SK-N-DZ (cell line): ENCODE measurements at places on chromosomes 12 and 14.
A peak's percentile ranks its signal among the peaks of the same experiment; 100 is the strongest.

- peak; percentile 44 for DNase-seq
These were observed 96.1 kb downstream of the ZFC3H1 start for GRCh38 chr12:71567537-71567936.

DNA sequence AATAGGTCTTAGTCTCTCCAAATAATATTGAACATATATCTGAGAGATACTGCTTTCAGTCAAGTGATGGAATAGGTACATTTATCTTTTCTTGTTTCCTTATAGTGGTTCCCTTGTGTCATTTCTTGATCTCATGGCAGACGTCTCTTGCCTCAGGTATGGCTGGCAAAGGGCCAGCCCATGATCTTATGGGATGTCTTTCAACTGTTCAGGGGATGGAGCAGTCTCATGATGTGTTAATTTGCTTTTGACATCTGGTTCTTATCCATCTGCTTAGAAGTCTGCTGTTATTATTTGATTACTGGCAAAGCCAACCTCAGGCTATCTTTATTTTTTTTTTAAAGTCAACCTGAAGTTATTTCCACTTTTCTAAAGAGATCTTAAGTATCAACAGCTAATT is 262.9 kb downstream of the TMEM117 start:
- DNase-seq: peak; percentile 79

DNA sequence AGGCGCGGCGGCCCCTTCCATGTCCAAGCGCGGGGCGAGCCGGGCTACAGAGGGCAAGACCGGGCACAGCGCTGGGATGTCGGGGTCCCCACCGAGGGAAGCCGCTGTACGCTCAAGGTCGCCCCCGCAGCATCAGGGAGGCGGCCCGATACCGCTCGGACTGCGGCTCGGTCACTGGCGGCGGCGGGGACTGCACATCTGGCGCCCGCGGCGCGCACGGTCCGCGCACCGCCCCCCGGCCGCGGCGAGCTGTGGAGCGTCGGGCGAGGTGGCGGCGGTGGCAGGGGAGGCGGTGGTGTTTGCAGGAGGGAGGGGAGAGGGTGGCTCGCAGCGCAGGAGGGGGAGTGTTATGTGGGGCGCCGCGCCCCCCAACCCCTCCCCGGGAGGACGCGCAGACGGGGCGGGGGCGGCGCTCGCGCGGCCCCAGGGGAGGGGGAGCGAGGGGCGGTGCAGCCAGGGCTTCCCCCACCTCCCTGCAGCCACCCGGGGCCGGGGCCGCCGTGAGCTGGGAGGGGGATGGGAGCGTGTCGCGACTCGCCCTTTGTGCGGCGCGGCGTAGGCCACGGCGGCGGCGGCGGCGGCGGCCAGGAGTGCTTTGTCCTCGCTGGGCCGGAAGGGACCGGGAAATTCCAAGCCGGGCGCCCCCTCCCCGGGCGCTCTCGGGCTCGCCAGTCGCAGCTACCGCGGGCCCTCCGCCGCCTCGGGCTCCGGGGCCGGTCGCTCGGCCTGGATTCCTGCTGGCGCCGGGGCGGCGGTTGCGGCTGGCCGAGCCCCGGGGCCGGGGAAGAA is at the start of gene NUAK1:
Gene NUAK1 (minus strand): TSS at position 322 of the 789 bp plus-strand sequence. CDS start 301 bp downstream, at position 21.
- DNase-seq: peak; percentile 84

DNA sequence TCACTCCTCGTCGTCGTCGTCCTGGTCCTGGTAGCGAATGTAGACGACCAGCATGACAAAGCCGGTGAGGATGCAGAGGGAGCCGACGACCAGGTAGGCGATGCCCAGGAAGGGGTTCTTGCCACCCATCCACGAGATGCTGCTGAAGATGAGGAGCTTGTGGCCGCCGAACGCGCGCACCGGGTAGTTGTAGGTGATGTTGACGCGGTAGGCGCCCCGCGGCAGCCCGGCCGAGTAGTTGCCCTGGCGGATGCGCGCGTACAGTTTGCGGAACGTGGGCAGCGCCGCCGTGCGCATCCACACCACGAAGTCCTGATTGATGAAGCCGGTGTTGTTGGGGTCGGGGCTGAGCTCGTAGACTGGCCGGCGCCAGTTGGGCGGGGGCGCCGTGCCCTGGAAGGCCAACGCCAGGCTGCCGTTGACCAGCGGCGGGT is 1.0 kb downstream of the TMEM30B start:
- no peak for DNase-seq

DNA sequence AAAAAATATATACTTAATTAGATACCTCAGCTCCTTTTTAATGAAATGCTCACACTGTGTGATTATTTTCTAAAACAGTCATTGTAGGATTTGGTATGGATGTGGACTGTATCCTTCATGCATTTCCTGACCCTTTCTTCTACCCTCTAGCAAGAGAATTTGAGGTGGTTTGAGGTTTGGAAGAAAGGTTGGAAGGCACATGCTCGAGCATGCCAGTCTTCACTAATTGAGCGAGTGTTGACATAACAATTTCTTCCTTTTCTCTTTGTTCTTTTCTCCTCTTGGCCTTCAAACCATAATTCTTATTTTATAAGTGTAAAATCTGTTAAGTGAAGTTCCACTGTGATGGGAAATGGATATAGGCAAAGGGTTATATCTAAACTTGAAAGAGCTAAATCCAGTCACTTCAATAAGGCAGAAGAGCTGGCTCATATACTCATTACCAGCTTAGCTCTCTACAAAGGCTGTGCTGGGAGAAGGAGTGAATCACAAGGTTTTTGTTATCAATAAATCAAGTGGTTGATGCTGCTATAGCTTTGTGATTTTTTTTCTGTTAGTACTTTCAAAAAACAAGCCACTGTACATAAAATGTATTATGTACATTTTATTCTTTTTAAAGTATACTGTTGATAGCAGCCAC is 16.2 kb upstream of the PTHLH start:
- no peak for DNase-seq

- no peak for DNase-seq
These were observed 8.1 kb downstream of the CIT start for GRCh38 chr12:119868992-119869391.

DNA sequence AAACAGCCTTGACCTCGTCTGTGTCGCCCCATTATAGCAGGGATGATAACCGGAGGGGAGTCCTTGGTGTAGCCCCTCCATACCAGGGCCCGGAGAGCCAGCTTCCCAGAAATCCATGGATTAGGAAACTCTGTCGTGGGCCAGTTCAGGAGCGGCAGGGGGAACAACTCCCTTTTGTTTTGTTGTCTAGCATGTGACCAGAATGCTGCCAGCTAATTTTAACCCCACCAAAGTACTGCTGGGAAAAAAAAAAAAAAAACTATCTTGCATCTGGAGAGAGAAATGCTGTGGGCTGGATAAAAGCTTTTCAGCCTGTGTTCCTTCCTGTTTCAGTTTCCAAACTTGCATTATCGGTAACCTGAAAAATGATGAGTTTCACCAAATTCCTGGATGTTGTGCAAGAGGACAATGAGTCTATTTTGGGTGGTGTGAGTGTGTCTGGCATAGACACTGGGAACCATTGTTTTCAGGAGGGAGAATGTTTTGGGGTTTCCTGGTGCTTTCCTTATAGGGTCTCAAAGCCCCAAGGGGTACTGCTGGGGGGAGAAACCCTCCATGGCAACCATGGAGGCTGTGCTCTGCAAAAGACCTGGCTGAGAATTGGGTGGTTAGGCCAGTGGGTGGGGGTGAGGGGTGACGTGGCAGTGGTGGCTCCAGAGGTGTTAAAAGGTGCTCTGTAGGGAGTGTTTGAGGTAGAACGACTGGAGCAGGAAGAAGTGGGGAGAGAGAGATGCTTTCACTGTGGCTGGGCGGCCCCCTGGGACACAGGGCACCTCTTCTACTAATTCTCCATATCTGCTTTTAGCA is 14.9 kb upstream of the IRF2BPL start:
- no peak for DNase-seq

- DNase-seq: no peak
These were observed 192.3 kb downstream of the EGLN3 start for GRCh38 chr14:33758547-33758946.

- peak; percentile 79 for DNase-seq
These were observed 100.5 kb downstream of the LRRC74A start for GRCh38 chr14:76926521-76927251.

DNA sequence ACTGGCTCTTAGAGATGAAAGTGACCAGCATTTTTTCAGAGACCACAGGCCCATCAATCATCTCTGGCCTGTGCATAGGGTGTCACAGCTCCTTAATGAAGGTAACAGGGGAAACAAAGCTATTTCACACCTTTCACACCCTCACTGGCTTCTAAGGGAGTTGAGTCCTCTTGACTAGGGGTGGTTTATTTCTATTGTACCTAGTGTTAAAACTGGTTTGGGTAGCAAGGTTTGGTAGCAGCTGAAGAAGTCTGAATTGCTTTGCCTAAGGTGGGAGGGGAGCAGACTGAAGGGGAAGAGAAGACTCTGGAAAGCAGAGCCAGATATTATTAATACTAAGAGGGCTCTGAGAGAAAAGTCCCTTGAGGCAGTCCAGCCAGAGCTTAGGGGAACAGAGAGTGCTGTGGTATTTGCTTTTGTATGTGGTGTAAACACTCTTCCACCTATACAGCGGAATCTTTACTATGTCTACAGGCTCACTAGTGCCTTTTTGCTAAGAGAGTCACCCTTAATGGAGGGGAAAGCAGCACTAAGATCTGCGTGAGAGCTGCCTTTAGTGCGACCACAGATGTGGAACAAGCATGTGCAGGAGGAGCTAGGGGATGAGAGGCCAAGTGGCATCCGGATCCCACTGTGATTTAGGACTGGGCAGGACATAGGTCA is 95.8 kb downstream of the STXBP6 start:
- DNase-seq: no peak

DNA sequence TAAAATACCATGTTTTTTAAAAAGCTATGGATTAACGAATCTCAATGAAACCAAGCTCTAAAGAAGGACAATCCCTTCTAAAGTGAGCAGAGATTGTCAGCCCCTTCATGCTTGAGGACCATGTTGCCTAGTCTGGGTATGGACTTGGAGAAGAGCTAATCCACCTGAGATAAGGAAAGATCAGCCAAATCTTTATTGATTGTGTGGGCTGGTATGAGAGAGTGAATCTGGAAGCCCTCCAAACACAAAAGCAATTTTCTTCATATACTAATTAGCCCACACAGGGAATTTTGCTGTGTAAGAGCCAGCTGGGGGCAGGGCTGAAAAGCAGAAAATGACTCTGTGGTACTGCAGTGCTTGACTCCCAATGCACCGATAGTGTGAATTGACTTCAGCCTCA is 47.4 kb upstream of the DICER1 start:
- DNase-seq: no peak

GRCh38 chr12:120710031-120710804 is at the start of gene UNC119B:
Gene UNC119B, plus strand, starts transcription at chr12:120710458. Its CDS starts 17 bp downstream, at chr12:120710475.
- DNase-seq: peak; percentile 71

DNA sequence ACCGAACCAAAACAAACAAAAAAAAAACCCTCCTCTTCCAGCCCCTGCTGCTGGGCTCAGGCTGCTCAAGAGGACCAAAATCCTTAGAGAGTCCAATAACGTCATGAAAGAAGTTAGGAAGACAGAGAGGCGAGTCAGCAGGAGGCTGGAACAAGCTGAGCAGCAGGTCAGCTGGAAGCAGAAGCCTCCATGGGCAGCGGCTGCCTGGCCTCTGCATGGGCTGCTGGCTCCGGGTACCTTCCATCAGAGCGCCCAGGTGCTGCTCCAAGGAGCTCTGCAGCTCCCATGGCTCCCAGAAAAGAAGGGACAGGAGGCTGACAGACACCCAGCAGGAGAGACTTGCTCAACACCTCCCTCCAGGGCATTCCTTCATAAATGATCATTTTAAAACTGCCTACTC is 3.2 kb upstream of the KRT2 start:
- no peak for DNase-seq

DNA sequence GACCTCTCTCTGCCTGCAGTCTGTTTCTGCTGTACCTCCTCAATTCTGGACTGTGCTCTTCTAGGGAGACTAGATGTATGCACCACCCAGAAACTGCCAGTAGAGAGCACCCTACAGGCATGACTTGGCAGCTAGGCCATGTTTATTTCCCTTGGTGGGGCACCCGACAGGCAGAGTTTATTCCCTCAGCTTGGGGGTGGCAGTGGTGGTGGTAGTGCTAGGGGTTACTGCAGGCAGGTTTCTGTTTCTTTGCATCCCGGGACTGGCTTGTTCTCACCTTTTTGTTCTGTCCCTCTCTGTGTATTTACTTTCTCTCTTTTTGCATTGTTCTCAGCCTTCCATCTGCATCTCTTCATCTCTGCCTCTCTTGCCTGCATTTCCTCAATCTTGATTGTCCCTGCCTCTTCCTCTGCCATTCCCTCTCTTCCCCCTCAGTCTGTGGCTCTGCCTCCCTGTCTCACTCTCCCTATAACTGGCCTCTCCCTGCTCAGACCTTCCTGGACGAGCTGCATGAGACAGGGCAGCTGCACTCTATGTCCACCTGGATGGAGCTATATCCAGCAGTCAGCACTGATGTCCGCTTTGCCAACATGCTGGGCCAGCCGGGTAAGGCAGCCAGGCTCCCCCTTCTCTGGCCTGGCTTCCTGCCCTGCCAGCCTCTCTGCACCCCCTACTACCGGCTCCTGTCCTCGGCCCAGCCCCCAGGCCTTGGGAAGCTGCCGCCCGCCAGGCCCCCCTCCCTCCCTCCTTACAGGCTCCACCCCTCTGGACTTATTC is 13.8 kb downstream of the PRPF40B start:
- peak; percentile 80 for DNase-seq
